ENCODE measurements at places on chromosomes 2 and 18.
A peak's percentile ranks its signal among the peaks of the same experiment; 100 is the strongest.

- DNase-seq, result no peak
Observed at GRCh38 chr18:58624011-58624410, 4.9 kb downstream of the ALPK2 start.

DNA sequence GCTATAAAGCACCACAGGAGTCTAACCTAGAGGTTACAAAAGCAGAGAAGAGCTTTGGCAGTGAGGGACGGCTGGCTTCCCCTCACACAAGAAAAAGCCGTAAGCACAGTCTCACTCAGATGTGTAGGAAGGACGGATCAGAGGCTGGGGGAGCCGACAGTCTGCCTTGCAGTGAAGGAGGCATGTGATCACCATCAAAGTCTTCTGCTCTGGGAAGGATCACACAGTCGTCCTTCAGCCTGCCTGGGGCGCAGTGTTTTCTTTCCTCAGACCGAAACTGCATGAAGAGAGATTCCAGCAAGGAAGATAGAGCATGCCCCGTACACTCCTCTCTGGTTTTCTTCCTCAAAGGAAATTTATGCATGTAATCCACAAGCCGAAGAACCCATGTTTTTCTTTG lies 24.1 kb downstream of the GATA6 start:
- DNase-seq, result no peak

DNA sequence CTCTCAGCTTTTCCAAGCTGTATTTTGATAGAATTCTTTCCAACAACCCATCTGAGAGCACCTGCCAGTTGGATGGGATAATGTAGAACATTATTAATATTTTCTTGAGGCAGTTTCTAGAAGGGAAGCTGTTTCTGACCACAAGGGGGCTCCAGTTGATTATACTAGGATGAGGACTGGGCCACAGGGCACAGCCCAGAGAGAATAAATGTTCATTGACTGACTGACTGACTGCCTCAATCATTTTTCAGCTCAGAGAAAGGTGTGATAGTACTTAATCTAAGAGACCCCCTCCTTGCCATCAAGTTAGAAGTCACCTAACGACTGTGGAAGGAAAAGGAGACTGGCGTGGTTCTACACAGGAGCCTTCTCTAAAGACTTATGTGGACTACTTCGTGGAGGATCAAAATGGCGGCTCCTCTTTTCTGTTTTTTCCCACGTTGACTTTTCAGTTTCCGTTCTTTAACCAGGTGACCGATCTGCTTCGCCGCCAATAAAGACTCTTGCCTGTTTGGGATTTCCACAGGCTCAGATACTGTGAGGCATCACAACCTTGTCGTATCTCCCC lies 31.9 kb upstream of the CREG2 start:
- peak; percentile 61 for DNase-seq

DNA sequence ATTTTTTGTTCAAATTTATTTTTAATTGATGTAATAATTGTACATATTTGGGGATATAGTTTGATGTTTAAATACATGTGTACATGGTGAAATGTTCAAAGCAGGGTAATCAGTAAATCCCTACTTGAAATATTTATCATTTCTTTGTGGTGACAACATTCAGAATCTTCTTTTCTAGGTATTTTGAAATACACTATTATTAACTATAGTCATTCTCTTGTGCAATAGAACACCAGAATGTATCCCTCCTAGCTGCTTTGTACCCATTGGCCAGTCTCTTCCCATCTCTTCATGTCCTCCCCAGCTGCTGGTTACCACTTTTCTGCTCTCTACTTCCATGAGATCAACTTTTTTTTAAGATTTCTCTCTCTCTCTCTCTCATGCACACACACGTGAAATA lies 126.5 kb downstream of the ZNF407 start:
- no peak for DNase-seq

DNA sequence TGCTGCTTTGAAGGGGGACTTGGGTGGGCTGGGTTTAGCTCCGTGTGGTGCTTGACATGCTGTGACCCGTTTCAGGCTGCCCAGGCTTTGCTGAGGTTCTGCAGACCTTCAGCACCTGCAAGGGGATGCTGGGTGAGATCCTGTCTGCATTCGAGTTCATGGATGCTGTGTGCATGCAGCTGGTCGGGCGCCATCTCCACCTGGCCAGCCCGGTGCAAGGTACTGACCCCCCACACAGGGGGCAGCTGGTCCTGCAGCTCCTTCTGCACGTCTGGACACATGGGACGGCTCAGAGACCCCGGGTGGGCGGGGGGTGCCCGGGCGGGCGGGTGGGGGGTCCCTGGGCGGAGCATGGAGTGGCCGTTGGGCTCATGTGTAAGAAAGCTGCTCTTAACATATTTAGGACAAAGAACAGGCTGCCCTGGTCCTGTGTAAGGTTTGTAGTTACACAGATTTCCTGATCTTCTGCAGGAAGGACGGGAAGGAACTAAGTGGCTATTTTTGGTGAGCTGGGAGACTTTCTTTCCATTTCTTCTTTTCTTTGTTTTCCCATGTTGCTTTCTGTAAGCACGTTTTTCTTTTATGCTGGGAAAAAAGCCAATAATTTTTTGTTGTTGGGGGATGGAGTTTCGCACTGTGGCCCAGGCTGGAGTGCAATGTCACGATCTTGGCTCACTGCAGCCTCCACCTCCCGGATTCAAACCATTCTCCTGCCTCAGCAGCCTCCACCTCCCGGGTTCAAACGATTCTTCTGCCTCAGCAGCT lies 15.8 kb downstream of the D2HGDH start:
- no peak for DNase-seq

DNA sequence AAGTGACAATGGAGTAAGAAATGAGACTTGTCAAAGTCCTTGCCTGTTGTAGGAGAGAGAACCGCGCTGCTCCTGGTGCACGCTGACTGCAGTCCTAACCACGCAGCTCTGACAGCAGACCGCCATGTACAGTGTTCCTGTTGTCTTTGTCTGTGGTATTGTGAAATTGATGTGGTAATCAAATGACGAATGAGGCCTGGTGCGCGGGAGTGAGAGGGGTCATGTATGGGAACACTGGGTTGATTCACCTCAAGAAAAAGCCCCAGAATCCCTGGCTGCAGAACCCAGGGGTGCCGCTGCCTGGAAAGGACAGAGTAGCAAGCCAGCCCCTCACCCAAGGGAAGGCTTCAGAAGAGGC lies 64.0 kb downstream of the INPP4A start:
- no peak for DNase-seq

DNA sequence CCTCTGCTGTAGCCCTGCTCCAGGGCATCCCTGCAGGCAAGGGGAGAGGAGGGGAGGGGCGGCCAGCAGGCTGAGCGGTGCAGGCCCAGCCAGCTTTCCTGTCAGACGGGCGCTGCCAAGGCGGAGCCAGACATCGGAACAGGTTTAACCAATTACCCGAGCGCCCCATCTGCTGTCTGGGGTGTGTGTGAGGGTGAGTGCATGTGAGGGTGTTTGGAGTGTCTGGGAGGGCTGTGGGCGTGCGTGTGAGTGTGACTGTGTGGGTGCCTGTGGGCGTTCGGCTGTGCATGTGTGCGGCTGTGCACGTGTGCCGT lies 20.0 kb downstream of the EMX1 start:
- DNase-seq, result no peak

DNA sequence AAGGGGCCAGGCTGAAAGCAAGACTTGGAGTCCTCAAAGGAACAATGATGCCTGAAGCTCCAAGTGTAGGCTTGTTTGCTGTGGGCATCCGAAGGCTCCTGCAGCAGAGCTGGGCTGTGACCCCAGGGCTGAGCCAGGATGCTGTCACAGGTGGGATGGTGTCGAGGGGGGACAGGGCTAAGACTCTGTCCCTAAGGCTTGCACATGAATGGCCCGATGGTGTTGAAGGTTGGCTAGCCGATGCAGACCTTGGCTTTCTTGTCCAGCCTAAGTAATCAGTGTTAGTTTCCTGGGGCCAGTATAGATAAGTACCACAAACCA lies 251.0 kb downstream of the NDUFA10 start:
- no peak for DNase-seq

- no peak for DNase-seq
Observed at GRCh38 chr2:102050854-102051391, 59.2 kb downstream of the IL1R2 start.

DNA sequence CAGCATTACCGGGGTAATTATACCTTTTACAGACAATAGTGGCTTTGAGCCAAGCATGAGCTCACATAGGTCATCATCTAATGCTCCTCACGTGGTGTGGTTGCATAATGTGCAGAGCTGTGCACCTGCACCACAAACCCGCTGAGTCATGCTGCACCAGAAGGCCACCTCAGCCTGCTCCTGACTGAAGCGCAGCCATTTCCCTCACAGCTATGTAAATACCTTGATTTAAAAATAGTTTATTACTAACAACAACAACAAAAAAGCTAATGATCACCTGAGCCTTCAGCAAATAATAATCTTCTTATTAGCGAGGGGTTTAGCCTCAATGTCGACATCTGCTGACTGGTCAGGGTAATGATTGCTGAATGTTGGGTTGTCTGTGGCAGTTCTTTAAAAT lies 238.8 kb downstream of the MBD5 start:
- no peak for DNase-seq

- no peak for DNase-seq
Observed at GRCh38 chr2:232420463-232421188, 14.0 kb downstream of the ALPG start.

DNA sequence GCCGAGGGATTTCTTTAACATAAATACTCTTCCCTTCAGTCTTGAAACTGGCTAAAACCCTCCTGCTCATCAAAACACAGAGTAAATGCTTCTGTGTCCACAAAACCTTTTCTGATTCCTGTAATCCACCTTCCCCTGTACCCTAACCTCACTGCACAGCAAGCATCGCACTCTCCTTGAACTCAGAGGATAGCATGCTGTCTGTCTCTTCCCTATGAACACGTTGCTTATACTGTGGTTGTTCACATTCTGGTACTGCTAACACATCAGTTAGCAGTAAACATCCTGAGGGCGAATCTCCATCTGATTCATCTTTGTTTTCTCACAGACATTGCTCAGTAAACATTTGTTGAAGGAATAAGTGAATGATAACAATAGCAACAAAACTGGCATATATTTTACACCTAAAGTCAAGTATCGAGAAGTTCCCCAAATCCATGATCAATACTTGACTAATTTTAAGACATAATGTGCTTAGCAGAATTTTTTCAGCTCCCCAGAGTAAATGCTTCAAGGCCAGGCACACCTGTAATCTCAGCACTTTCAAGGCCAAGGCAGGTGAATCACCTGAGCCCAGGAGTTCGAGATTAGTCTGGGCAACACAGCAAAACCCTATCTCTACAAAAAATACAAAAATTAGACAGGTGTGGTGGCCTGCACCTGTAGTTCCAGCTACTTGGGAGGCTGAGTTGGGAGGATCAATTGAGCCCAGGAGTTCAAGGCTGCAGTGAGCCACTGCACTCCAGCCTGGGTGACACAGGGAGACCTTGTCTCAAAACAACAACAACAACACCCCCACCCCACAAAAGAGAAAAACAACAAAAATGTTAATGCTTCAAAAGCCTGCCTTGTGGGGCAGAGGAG lies 45.6 kb upstream of the LPIN2 start:
- DNase-seq, result no peak

DNA sequence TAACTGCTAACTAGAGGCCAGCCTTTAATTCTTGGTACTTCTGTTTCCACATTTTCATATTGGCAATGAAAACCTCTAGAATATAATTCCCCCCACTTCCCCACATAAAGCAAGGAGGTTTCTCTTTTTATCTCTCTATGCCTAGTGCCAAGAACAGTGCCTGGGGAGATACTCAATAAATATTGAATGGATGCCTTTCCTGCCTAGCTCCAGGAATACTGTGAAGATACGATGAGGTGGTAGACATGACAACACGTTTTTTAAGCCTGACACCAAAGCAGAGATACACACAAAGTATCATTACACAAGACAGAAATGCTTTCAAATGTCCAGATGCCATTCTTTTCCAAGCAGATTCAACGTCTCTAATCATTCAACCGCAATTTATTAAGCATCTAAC lies 535.5 kb downstream of the XIRP2 start:
- no peak for DNase-seq

GRCh38 chr18:1133541-1133940 lies 228.9 kb downstream of the ADCYAP1 start:
- DNase-seq, result no peak

GRCh38 chr2:25933622-25934021 lies 48.7 kb downstream of the KIF3C start:
- no peak for DNase-seq

GRCh38 chr18:36692371-36692770 lies 136.4 kb downstream of the TPGS2 start:
- DNase-seq, result no peak

DNA sequence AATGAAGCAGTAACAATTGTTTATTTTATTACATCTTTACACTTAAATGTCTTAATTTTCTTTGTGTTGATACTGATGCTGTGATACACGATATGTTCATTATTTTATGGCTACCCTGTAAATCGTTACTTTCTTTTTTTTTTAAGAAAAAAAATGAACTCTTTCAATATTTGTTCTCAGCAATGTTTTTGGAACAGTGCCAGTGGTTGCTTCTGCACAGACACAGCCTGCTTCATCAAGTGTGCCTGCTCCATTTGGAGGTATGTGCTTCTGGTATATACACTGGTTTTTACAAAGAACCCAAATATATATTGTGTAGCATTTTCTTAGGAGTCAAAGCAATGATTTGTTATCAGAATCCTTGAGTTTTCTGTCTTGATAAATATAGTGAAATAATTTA lies 62.2 kb upstream of the SCYGR2 start:
- no peak for DNase-seq

- no peak for DNase-seq
Observed at GRCh38 chr2:140457483-140457882, 1673.3 kb downstream of the LRP1B start.

DNA sequence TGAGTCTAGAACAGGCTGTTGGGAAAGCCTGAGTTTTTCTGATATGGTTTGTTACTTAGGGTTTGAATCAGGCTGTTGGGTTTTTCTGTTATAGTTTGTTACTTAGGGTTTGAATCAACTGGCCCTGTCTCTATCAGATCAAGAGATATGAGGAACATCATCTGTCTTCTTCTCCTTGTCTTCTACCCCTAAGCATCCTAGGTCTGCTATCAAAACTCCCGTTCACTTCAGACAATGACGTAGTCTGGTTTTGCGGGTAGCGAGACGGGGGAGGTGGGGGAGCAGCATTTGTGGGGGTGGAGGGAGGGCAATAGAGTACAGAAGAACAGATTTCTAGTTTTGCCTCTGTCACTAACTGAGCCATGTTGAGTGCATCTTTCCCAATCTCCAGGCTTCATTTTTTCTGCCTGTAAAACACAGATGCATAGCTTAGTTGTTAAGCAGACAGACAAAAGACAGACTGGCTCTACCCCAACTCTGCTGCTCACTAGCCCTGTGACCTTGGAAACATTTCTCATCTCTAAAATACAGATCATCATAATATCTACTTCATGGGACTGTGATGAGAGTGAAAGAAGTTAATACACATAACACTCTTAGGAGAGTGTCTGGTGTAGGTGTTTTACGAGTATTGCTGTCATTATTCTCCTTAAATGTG lies 9.1 kb downstream of the TNP1 start:
- no peak for DNase-seq

GRCh38 chr2:214631406-214631805 lies 178.1 kb downstream of the BARD1 start:
- no peak for DNase-seq

GRCh38 chr2:60979231-60979630 lies 38.3 kb upstream of the PEX13 start:
- DNase-seq, result no peak
